ENCODE measurements at places on chromosomes 2 and 18. TPM values are rescaled to one million over a fixed set of nuclear protein-coding genes. Genes with fewer than 3 reads are reported as not detected.

GRCh38 chr18:23355206-23355605, 97.9 kb upstream of the RIOK3 start:
- DNase-seq: peak; percentile 63

- DNase-seq: no peak
Measured at GRCh38 chr2:143357966-143358365, 228.7 kb downstream of the ARHGAP15 start.

DNA sequence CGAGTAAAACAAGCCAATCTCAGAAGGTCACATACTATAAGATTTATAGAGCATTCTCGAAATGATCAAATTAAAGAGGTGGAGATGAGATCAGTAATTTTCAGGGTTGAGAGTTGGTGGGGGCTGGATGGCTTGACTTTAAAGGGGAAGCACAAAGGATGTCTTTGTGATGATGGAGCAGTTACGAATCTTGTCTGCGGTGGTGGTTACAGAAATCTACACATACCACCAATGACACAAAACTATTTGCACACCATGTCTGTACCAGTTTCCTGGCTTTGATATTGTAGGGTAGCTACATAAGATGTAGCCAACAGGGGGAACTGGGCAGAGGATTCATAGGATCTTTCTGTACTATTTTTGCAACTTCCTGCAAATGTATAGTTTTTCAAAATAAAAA, 190.6 kb upstream of the SMIM21 start:
- DNase-seq: no peak

CHRND gene
- total RNA-seq: not detected

DNA sequence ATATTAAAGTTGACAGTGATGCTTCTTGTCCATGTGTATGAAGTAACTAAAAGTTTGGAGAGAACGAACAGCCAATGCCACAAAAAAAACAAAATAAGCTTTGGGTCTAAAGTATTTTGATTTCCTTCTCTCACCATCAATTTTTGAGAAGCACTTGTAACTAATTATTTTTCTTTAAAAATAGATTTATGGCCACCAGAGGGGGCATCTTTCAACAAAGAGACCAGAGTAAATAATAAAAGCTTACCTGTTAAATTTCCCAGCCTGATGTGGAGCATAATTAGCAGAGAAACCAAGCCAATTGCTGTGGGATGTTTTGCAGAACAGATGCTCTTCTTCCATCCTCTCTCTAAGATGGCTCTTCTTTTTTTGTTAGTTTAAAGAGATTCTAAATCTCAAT, 29.0 kb downstream of the LINC00305 start:
- peak; percentile 15 for DNase-seq

TCF7L1 gene
- 6.2 TPM for total RNA-seq

GRCh38 chr2:109372171-109372568, 241.6 kb downstream of the SEPTIN10 start:
- no peak for DNase-seq

GRCh38 chr2:123438251-123438650, 586.8 kb upstream of the CNTNAP5 start:
- DNase-seq: no peak

SNTG2 gene
- 0.38 TPM for total RNA-seq
